Skeletal muscle tissue (tissue), 5 donors: ENCODE measurements at places on chromosomes 3 and 15. TPM values are rescaled to one million over a fixed set of nuclear protein-coding genes. Genes with fewer than 3 reads are reported as not detected.

The MYRIP gene
- total RNA-seq = 1.0 TPM

The UBA7 gene
- total RNA-seq = 29.7 TPM

The SPTSSB gene
- total RNA-seq = 0.52 TPM

The ZNF660 gene
- 3.1 TPM for total RNA-seq

The SELENOT gene
- total RNA-seq = 16.7 TPM

The CELSR3 gene
- under 0.01 TPM for total RNA-seq

The FGF7 gene
- total RNA-seq = 7.3 TPM

The TTLL13 gene
- not detected for total RNA-seq
